Cerebellar cortex (tissue), 1 donor: ENCODE measurements at places on chromosomes 7 and 10.

DNA sequence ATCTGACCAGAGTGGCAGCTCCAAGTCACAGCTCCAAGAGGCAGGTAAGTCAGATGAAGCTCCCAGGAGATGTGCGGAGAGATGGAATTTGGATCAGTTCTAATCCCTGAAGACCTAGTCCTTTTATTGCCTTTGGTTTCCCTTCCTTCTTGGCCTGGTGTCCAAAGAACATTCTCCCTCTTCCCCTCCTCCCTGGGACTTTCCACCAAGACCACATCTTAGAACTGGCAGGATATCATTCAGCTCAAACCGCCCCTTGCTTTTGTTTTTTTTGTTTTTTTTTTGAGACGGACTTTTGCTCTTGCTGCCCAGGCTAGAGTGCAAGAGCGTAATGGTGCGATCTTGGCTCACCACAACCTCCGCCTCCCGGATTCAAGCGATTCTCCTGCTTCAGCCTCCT, 190.8 kb downstream of the GFRA1 start:
- DNase-seq: no peak

DNA sequence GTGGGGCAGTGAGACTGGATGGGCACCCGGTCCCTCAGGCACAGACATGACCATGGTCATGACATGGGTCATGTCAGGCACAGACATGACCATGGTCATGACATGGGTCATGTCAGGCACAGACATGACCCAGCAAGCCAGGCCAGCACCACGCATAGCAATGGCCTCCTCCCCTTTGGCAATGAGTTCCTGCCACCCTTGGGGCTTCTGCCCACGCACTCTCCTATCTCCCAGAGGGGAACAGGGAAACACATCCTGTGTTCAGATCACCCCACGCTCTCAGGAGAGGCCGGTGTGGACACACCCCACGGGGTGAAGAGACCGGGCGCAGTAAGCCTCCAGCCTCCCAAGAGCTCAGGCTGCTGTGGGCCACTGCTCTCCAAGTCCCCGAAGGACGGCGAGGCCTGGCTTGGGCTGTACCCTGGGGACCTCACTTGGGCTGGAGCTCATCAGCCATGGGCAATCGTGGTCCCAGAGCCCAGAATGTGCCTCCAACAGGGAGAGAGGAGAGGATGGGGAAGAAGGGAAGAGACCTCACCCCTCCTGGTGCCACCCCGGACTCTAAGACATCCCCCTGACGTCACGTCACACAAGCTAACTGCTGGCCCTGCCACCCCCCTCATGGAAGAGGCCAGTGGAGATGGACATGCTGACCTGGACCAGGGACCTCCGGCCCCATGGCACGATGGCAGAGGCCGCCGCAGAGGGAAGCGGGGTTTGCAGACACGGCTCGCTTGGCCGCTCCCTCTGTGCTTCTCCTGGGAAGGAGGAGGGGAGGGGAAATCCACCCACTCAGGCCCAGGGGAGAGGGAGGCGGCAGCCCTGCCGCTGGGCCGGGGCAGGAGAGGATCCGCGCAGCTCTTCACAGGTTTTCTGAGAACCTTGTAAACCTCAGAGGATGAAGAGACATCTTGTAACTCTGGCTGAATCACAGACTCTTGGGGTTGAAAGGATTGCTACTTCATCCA, 269.6 kb downstream of the ELFN1 start:
- no peak for DNase-seq

GRCh38 chr7:781186-781849, 51.0 kb upstream of the SUN1 start:
- no peak for DNase-seq

- DNase-seq: peak; percentile 25
Observed at GRCh38 chr7:92827464-92828120, 8.8 kb downstream of the CDK6 start.

GRCh38 chr7:143258831-143259230, 4.4 kb upstream of the GSTK1 start:
- DNase-seq: no peak

DNA sequence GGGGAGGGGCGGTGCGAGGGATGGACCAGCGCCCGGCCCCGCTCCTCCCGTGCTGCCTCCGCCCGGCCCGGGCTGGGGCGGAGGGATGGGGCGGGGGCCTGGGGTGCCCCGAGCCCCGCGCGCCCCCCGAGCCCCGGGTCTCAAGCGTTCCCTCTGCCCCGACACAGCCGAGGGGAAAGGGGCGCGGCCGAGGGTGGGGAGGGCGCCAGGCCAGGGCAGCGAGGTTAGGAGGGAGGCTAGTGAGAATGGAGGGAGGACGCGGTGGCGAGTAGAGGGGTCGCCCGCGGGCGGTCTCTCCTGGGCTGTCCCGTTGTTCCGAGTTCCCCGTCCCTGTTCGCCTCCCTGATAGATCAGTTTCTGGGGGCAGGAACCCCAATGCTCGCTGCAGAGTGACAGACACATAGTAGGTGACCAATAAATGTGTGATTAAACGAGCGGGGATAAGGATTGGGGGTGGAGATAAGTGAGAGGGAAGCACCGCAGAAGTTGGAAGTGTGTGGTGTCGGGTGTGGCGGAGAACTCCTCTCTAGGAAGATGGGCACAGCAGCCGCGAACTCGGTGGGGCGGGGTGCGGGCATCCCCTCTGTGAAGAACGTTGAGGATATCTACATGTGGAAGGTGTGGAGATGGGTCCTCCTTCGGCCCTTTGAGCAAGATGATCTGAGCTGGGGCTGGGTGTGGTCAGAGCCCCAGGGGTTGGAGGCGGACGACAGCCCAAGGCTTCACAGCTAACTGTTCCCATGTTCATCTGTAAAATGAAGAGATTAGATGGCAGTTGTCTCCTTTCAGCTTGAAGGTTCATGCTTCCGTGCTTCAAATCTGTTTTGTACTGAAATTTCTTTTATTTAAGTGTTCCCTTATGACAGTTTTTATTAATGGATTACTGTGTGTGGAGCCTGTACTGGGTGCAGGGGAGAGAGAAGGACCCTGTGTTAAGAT, 580 bp downstream of the ZNF775 start:
- DNase-seq: no peak
